Nucleus accumbens (tissue), 56 donors: ENCODE measurements at places on chromosomes 4 and X.

- no peak for DNase-seq
Observed at GRCh38 chrX:29870608-29871007, 344.8 kb upstream of the MAGEB2 start.

DNA sequence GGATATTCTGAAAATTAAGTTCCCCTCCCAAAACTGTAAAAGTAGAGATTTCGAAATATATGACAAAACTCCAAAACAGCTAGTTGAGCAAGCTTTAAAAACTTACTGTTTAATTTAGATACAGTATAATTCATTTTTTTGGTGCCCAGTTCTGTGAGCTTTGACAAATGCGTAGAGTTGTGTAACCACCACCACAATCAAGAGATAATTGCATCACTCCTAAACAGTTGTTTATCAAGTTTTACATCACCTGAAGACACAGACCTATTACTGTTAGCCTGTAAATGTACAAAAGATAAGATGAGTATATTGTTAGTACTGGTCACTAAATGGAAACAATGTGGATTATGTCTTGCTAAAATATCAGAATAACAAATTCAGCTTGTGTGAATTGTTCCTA, 62.3 kb downstream of the ALG13 start:
- no peak for DNase-seq

DNA sequence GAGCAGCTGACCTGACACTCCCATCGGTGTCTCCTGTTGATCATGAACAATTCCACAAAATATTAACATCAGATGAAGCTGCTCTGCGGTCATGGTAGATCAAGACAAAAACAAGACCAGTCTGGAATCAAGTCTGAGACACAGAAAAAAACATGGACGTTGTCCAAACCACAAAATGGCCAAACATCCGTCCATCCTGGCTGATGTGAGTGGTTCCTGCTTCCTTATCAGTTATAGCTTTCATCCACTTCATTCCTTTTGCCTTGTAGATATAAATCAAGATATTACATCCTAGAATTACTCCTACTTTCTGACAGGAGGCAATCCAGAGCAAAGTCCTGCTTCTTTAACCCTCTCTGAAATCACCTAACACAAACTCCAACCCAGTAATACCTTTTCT, 28.8 kb upstream of the PCSK1N start:
- no peak for DNase-seq

- no peak for DNase-seq
Observed at GRCh38 chr4:952881-953573, 20.3 kb downstream of the DGKQ start.

DNA sequence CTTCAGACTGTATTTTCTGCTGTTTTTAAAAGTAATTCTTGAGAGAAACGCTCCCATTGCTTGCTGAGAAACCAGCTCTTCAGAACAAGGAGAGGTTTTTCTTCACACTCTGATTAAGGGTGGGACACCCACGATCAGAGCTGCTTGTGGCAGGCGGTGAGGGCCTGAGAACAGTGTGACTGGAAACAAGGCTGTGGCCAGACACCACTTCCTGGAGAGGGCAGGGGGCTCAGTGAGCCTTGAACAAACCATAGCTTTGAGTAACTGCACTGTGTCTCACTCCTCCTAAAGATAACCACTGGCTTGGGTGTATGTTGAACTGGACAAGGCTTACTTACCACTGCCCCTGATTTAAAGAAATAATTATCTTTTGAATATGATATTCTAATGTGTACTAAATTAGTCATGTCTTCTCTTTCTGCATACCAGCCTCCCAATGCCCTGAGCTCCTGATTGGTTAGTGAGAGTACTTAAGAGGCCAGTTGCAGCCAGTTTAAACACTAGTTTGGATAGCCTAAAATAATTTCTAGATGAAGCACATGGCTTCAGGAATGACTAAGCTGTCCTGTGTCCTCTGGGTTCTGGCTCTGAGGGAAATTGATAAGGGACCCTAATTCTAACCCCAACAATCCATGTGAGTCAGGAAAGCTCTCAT, 3.7 kb upstream of the GPR82 start:
- no peak for DNase-seq

DNA sequence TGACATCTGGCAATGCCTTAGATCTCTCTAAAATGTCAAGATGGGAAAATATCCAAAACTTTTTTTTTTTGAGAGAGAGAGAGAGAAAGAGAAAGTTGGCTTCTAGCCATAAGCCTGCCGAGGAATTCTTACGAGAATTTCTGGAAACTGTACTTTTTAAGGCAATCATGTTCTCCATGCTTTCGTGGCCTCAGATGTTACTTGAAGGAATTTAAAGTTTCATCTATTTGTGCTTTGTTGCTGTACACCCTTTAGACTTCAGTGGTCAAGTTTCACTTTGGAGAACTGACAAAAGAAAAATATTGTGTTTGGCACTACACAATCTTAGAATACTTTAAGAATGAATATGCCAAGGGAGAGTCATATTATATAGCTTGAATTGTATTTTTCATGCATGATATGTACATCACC, 53.9 kb downstream of the FAT4 start:
- DNase-seq: no peak

- DNase-seq: no peak
Observed at GRCh38 chrX:65720381-65720964, 53.0 kb downstream of the MSN start.

DNA sequence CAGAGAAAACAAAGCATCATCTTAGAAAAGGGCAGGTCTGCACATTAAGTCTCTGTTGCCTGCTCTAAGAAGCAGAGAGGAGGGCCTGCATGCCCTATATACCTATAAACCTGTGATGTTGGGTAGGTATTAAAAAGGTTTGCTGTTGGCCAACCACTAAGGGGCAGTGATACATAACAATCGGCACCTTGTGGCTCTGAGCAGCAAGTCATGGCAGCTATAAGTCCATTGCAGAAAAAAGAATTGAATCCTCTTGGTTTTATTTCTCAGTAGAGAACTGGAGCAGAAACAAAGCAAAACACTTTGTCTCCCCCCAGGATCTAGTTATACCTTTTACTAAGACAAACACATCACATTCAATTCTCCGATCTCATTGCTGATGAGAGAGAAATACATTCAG, 1364.4 kb downstream of the STIM2 start:
- DNase-seq: no peak

GRCh38 chrX:76802708-76803107, 375.2 kb downstream of the MAGEE1 start:
- no peak for DNase-seq

- DNase-seq: no peak
Observed at GRCh38 chr4:513327-513726, 14.3 kb downstream of the PIGG start.

- DNase-seq: no peak
Observed at GRCh38 chr4:138217567-138217966, 24.6 kb downstream of the SLC7A11 start.

DNA sequence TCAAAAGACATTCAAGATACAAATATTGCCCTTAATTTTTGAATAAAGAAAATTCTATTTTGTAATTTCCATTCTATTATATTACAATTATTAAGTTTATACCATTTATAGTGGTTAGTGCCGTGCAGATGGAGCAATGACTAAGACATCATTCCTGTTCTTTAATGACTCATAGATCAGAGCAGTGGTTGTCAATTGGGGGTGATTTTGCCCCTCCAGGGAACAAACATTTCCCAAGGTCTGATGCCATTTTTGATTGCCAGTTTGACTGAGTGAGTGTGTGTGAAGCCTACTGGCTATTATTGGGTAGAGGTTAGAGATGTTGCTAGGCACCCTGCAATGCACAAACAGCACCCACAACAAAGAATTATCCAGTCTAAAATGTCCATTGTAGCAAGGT, 97.9 kb upstream of the DDIT4L start:
- no peak for DNase-seq

DNA sequence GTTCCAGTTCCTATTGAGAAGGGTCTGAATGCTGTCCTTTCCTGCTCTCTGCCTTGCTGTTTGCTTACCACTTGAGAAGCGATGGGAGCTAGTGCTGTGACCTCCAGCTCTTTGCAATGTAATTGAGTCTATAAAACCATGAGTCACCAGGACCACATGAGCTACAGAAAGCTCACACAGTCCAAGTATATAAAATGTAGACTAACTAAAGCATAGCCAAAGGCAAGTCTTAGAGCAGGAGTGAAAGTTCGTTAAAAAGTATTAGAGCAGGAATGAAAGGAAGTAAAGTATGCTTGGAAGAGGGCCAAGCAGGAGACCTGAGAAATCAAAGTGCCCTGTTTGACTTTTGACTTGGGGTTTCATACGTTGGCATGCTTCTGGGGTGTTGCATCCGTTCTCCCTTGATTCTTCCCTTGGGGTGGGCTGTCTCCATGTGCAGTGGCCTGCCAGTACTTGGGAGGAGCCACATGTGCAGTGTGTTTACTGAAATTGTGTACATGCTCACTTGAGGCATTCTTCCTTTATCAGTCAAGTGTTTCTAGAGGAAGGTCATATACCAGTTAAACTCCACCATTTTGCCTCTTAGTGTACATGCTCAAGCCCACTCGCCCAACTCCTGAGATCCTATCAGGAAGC, 71.3 kb upstream of the KIT start:
- DNase-seq: no peak

DNA sequence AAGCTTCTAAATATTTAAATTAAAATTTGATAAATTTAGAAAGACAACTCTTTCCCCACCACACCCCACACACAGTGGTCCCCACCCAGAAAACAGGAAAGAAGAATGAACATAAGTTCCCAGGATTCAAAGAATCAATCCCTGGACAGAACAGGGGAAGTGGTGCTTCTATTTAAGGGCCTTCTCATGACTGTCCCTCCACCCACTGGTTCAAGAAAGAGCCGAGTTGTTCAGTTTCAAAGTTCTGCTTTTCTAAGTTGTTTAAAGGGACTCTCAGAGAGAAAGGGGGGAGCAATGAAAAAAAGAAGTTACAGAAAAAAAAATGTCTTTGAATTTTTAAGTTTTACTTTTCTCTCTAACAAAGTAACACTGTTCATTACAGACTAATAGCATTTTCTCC, 195.8 kb downstream of the PDGFC start:
- no peak for DNase-seq

DNA sequence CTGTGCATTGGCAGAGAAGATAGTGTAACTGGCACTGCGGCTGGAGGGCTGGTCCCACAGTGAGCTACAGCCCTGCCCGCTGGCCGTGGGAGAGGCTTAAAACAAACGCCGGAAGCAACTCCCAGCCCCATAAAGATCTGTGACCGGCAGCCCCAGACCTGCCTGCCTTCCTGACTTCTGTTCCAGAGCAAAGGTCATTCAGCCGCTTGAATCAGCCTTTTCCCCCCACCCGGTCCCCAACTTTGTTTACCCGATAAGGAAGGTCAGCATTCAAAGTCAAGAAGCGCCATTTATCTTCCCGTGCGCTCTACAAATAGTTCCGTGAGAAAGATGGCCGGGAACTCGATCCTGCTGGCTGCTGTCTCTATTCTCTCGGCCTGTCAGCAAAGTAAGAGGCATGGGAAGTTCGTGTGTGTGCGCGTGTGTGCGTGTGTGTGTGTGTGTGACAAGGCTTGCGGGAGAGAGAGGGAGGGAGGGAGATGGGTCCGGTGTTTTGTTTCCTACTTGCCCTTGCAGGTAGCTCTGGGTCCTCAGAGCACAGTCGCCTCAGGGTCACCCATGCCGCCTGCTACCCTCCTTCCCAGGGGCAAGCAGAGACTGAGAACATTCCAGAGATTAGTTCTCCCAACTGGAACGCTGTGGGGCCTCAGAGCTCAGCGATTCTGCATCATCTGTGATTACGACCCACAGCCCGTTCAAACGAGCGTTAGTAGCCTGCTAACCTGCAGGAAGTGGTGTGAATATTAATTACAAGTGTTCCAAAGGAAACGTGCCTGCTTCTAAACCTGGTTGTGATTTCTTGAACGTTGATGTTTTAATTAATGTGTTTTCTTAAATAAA, at the start of gene MGST2:
Gene MGST2 (plus strand): TSS at position 130 of the 840 bp plus-strand sequence. CDS start 201 bp downstream, at position 331.
- DNase-seq: no peak

DNA sequence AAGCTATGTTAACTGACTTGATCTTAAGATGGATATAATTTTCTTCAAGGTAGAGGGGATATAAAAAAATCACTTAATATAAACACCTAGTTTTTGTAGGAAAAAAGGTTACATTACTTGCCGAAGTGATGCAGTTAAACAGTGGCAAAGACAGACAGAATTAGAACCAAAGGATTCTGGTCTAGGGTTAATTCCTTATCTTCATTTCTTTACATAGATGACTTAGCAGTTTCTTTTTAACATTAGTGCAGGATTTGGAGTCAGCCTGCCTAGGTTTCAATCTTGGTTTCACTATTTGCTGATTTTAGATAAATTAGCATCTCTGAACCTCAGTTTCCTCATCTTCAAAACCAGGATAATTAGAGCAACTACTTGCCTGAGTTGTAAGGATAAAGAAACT, 14.3 kb downstream of the ZAR1 start:
- no peak for DNase-seq

DNA sequence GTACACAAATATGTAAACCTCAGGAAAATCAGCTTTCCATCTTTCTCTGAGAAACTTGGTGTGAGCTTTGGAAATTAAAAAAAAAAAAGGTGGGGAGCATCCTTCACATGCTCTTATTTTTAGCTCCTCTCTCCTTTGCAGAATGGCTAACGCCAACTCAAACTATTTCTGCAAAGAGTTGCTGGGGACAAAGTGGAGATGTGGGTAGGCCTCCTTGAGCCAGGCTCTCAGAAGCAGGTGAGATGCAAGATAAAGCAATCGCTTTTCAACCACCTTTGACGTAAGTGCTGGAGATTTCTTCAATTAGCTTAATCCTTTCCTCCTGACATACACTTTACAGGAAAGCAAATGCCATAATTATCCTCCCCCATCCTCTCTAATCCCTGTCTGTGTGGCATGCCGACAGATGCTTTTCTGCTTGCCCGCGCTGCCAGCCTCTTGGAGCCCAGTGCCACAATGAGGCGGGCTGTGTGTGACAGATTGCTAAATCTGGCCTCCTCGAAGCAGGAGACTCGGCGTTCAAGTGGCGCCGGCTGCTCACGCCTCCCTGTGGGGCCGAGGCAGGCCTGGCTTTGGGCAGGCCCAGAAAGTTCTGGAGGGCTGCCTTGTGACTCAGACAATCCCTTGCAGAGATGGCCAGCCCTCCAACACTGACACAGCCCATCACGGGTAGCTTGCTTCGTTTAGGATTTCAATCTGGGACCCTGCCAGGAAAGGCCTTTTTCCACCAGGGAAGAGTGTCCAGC, 64.9 kb upstream of the SOD3 start:
- DNase-seq: no peak

DNA sequence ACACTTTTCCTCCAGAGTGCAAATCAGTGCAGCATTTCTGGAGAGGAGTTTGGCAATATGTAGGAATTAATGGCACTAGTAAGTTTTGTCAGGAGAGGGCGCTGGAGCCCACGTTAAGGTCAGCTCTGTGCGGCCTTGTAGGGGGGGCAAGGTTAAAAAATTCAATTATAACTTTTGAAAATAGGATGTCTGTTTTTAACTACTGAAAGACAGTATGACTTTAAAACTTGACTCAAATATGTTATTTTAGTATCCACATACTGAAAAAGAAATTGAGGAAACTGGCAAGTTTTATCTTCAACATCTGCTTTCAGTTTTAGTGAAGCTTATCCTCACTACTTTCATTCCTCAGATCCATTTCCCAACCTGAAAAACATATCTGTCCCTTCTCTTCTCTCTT, 30.9 kb upstream of the HSD17B13 start:
- DNase-seq: no peak

- no peak for DNase-seq
Observed at GRCh38 chr4:20044502-20044911, 207.2 kb upstream of the SLIT2 start.
